Stimulated activated CD4-positive, alpha-beta T cell treated with anti-CD3 and anti-CD28 coated beads, TNF-alpha, amount 100 ng/mL, for 24 hours (primary cell): ENCODE measurements at places on chromosomes 13 and 19.

DNA sequence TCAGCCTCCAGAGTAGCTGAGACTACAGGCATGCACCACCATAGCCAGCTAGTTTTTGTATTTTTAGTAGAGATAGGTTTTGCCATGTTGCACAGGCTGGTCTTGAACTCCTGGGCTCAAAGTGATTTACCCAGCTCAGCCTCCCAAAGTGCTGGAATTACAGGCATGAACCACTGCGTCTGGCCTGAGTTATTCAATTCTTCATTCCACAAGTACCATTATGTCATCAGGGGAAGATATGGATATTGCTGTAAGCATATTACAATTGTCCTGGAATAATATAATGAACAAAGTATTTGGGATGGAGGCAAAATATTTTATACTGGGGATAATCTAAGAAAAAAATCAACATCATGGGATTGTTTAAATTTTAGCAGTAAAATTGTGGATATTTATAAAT is 646.0 kb upstream of the SLITRK6 start:
- DNase-seq = no peak

- DNase-seq = no peak
These were observed 387.1 kb upstream of the SGCG start for GRCh38 chr13:22793598-22794134.

GRCh38 chr13:26629260-26629825 is 71.9 kb downstream of the WASF3 start:
- DNase-seq = no peak

GRCh38 chr13:36903925-36904595 is 16.0 kb downstream of the SMAD9 start:
- no peak for DNase-seq

DNA sequence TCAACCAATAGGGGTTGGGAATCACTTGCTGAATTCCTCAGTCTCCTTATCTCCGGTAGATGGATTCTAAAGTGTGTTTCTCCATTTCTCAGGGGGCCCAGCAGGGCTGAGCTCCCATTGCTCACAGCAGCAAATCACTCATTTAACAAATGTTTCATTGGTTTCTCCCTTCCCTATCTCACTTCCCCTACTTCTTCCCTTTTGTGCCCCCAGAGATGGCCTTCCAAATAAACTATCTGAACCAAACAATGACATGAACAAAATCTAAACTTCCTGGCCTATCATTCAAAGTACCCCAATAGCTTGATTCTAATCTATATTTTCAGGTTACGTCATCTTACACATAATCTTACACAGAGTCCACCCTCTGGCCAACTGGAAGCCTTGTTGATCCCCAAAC is 60.4 kb downstream of the DLEU7 start:
- DNase-seq = no peak

DNA sequence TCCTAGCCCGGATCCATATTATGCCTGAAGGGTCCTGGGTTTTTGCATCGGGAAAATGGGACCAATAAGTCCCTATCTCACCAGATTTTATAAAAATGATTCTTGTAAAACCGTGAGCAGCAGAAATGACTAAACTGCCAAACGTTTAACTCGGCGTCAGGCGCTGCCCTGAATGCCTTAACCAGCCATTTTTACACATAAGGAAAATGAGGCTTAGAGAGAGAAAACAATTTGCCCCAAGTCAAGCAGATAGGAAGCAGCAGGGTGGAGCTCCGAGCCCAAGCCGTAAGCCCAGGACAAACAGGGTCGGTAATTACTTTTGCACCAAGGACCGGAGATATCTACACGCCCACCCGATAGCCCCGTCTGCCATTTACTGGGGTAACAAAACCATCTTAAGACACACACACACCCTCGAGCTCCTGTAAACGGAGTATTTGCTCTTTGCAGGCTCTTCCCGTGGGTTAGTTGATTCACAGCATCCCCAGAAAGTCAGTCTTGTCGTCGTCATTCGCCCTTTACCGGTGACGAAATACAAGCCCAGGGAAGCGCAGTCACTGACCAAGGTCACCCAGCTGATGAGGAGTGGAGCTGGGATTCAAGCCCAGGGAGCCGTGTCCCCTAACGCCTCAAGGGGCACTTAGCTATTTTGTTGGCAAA is 16.0 kb upstream of the MRI1 start:
- no peak for DNase-seq

DNA sequence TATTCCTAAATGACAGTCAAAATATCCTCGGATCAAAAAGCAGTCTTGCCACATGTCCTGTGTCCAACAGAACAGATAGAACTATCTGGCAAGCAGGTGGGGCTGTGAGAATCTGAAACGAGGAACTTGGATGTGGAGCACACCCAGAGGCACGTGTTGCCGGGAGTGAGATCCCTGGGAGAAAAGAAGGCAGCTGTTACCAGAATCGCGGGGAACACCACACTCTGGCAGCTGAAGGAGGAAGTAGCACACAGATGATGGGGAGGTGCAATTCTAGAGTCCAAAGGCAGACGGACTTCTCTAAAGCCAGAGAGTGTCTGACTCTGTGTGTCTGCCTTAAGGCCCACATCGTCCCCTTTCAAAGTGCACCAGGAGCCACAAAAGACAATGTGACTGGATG is 22.3 kb downstream of the SLC7A1 start:
- no peak for DNase-seq

DNA sequence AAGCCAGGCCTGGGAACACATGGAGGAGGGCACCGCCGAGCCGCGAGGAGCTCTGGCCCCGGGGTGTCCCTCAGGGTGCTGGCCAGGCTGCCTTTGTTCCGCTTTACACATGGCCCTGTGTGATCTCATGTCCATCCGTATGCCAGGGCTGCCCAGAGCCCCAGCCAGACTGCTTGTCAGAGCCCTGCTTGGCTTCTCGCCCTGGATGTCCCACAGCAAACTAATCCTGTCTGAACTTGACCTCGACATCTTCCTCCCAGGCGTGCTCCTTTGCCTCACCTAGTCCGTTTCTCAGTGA is 14.3 kb downstream of the BCKDHA start:
- DNase-seq = no peak

GRCh38 chr13:86760620-86761019 is 910.6 kb upstream of the SLITRK5 start:
- no peak for DNase-seq

GRCh38 chr13:23644527-23645138 is 74.4 kb downstream of the TNFRSF19 start:
- DNase-seq = no peak

- DNase-seq = no peak
These were observed 8.3 kb downstream of the PGLYRP1 start for GRCh38 chr19:46014534-46014933.

DNA sequence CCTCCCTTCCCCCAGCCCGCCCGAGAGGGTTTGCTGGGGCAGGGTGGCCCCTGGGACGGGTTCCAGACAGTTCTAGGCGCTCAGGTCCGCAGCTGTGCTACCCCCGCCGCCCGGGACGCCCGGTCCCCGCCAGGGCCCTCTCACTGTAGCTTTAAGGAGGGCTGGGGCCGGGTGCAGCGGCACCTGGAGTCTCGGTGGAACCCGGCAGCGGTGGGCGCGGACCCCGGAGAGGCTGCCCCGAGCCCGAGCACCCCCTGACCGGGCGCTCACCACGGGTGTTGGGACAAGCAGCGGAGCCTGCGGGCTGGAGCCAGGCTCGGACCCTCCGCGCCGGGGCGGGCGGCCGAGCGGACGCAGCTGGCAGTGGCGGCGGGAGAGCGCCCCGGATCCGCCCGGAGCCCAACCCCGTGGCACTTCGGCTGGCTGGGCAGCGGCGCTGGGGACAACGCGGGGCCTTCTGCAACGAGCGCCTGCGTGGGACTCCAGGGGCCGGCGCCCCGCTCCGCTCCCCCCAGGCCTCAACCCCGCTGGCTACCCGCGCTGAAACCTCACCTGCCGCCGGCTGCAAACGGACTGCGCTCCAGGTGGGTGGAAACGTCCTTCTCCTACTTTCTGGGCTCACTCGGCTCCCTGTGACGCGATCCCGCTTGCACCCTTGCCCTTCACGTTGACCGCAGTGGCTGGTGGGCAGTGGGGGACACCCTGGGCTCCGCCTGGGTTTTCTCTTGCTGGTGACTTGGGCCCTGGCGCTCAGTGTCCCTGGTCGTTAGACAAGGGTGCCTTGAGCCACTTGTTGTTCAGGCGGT is 81.1 kb downstream of the ZNF429 start:
- DNase-seq = peak; percentile 30

DNA sequence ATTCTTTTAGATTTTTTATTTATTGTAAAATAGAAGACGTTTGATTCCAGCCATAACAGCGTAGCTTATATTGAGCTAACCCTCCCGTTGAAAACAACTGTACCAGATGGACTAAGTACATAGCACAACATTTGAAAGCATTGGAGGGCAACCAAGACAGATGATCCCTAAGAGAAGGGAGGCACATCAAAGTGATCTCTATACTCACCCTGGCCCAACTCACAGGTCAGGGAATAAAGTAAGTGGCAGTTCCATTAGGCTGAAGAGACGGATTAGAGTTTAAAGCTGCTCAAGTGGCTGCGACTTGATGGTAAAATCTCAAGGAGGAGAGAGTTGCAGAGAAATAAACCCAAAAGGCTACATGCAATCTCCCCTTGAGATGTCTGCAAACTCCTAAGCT is 65.1 kb upstream of the ITM2B start:
- DNase-seq = no peak

- DNase-seq = no peak
These were observed 36.6 kb downstream of the FOXO1 start for GRCh38 chr13:40629678-40630384.

DNA sequence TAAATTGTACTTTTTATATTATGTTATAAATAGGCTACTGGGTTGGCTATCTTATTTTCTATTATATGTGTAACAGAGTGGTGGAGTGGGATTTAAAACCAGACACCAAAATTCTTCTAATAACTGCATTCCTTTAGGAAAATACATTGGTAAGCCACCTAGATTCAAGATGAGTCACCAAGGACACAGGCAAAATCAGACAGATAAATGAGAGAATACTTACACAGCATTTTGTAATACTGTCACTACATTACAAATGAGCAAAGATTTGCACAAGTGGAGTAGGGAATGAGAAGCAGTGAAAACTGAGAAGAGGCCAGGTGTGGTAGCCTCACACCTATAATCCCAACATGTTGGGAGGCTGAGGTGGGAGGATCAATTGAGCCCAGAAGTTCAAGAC is 6.2 kb upstream of the SPART start:
- DNase-seq = no peak

GRCh38 chr19:4100647-4101495 is 23.1 kb downstream of the MAP2K2 start:
- no peak for DNase-seq

- no peak for DNase-seq
These were observed 36.9 kb downstream of the GADD45B start for GRCh38 chr19:2512523-2513431.

DNA sequence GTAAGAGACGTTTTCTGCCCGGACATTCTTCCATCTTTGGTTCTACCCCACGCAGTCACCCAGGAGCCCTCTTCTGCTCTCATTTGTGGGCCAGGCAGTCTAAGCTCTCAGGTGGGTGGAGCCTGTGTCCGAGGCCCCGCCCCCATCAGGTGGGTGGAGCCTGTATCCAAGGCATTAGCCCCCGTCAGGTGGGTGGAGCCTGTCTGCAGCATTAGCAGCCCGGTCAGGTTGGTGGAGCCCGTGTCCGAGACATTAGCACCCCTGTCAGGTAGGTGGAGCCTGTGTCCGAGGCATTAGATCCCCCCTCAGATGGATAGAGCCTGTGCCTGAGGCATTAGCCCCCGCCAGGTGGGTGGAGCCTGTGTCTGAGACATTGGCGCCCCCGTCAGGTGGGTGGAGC is 45.5 kb upstream of the C13orf46 start:
- DNase-seq = peak; percentile 50

DNA sequence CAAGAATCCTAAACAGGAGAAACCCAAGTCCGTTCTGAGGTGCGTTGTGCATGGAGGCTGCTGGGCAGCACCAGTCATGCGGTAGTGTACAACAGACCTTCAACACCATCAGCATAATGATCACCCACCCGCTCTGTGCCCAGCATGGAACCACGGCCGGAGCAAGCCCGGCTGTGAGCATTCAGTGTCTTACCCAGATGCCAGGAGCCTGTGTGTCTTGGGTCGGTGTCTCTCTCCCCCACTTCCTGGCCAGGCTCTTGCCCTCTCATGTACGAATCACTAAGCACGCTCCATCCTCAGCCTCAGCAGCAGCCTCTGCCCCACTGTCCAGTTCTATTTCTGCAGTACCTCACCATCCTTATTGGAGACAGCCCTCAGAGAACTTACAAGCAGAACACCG is 231.6 kb upstream of the IRS2 start:
- no peak for DNase-seq

- no peak for DNase-seq
These were observed 39.7 kb downstream of the SOX1 start for GRCh38 chr13:112106478-112107141.

DNA sequence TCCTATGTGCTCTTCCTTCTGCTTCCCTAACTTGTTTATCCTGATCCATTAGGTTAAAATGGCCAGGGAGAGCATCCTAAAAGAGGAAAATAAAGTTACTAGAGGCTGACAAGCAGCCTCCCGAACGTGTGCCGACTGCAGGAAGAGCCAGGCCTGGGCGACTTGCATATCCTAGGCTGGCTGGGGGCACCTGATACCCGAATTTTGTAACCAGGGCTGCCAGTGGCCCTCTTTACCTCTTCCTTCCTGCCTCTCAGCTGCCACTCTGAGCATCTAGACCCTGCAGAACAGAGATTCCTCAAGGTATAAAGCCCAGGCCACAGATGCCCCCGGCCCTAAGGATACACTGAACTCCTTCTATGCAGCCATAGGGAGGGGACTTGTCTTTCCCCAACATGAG is 48.5 kb upstream of the KATNAL1 start:
- no peak for DNase-seq
